ENCODE measurements at places on chromosomes 12 and 14. TPM values are rescaled to one million over a fixed set of nuclear protein-coding genes. Genes with fewer than 3 reads are reported as not detected.

HOXC6 gene
- 1.6 TPM for total RNA-seq

- no peak for DNase-seq
Observed at GRCh38 chr12:67694306-67694900, 45.9 kb downstream of the DYRK2 start.

DNA sequence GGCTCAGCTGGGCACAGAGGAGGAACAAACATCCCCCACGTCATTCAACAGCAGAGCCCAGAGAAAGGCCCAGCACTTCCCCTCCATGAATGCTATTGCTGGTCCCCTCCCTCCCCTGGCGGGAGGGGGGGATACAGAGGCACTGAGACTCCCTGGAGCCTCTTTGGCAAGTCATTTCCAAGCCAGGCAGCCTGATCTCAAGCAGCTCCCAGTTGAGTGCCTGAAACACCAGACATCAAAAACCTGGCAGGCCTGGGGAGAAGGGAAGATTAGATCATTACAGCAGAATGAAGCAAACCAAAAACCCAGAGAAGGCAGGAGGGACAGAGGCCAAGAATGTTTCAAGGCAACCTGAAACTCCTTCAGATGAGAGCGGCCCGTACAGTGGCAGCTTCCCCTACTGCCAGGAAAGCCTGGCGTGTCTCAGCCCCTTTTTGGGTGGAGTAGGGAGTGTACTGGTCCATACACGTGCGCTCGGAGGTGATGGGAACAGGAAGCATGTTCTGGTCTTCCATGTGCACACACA lies 92.1 kb downstream of the LRRC74A start:
- peak; percentile 90 for DNase-seq

DNA sequence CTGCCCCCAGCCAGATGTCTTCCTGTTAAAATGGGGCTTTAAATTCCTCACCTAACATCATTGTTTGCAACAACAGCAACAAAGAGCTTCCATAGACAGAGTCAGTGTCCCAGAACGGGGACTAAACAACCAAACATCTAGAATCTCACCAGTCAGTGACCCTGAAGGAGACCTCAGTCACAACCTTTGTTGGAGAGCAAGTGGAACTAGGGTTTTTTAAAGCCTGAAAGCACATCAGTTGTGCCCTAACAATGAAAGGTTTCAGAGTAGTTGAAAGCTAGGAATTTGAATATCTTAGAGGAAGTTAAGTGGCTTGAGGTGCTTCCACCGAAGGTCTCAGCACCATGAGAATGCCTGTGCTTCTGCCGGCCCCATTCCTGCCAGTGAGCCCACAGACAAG lies 5.0 kb upstream of the ALDH2 start:
- DNase-seq: no peak

TRIP11 gene
- total RNA-seq: 37.3 TPM

DNA sequence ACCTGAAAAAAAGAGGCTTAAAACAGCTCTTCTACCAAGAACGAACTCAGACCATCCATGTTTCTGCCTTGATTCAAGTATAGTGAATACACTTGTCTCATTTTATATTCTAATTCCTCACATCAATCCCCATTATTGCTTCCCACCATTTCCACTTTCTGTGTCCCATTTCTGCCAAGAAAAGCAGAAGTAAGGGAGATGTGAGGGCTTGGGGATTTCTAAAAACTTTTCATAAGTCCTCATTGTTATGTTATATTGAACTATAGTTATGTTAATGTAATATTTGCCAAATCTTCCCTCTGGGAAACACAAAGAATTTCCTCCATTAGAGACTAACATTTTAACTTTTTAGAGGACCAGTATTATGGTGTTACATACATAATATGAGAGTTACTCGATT lies 48.2 kb upstream of the PSMA6 start:
- DNase-seq: no peak

DNA sequence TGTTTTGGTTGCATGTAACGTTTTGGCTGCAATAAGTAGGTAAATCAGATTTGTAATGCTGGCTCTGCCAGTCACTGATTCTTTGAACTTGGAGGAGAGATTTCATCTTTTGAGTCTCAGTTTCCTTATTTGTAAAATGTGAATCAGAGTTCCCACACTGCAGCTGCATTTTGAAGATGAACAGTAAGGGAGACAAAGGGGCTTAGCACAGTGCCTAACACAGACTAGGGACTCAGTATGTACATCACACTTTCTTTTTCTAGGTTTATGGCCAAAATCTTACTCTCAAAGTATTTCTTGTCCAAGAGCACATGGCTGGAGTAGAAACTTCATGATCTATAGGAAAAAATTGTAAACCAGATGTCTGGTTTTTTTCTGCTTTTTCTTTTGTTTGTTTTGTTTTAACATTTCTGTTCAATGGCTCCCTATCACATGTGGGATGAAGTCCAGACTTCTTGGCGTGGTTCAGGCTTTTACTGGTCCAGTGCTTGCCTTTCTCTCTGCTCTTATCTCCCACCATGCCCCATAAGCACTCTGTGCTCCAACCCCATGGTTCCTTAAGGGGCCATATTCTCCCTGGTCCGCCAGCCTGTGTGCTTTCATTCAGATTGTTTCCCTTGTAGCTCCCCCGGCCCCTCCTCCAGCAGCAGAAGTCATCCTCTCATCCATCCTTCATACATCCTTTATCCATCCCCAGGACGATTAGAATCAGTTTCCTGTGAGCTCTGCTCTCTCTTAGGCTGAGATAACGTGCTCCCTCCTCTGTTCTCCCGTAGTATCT lies 58.0 kb downstream of the SYNE2 start:
- DNase-seq: no peak

DNA sequence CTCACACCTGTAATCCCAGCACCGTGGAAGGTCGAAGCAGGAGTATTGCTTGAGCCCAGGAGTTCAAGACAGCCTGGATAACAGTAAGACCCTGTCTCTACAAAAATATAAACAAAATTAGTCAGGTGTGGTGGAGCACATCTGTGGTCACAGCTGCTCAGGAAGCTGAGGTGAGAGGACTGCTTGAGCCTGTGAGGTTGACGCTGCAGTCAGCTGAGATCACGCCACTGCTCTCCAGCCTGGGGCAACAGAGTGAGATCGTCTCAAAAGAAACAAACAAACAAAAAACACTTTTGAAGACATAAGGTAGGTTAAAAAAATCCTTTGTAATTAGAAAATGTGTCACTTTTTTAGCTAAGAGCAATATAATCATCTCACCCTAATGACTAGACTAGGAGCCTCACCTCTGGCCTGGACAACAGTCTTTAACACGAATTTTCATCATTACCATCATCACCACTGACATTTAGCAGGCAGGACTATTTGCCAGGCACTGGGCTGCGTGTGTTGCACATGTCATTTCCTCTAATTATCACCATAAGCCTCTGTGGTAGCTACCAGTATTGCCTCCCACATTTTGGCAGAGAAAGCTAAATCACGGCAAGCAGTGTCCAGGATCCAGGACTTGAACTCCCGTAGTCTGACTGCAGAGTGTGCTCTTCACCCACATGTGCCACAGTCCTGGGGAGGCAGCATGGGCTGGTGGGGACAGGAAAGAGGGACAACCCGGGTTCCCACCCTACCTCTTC lies 4.6 kb upstream of the SYCP3 start:
- no peak for DNase-seq

DNA sequence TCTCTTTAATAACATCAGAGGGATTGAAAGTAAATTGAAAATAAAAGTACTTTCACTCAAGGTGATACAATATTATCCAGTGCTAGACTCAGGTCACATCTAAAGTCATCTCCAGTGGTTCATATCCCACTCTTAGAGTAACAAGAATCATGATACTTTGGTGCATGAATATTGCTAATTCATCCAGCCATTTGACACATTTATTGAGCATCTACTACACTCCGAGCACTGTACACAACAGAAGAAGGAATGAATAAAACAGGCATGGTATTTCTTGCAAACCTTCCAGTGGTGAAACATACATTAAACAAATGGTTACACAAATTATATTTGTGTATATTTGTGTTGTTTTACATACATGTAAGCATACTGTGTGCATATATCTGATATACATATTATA lies 116.0 kb upstream of the TMCC3 start:
- no peak for DNase-seq

DNA sequence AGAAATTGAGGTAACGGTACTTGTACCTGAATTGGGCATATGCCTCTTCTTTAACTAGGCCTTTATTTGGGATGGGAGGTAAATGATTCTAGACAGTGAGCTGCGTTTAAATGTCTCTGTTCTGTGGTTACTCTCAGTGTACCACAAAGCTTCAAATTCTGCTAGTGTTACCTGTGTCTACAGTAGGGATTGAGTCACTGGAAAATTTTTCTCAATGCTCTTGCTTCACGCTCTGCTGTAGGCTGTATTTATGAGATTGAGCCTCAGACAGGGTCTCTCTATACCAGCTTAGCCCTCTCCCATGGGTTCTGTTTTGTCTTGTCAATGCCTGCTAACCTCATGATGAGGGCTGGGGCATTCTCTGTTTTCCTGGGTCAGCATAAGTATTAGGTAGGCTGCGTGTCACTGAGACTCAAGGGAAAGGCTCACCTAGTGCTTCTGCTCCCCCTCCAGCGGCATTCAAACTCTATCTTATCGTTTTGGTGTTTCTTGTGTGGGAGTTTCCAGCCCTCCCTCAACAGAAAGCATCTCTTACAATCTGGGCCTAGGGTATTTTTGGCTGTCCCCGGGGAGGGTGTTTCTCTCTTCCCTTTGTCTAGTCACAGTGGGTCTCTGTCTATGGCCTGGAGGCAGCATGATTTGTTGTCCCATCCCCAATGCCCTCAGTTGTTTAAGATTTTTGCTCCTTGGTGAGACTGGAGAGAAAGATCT lies 285.8 kb downstream of the ADGRD1 start:
- no peak for DNase-seq

P2RX2 gene
- total RNA-seq: not detected

NUMB gene
- 13.5 TPM for total RNA-seq

PMEL gene
- total RNA-seq: 0.53 TPM

DNA sequence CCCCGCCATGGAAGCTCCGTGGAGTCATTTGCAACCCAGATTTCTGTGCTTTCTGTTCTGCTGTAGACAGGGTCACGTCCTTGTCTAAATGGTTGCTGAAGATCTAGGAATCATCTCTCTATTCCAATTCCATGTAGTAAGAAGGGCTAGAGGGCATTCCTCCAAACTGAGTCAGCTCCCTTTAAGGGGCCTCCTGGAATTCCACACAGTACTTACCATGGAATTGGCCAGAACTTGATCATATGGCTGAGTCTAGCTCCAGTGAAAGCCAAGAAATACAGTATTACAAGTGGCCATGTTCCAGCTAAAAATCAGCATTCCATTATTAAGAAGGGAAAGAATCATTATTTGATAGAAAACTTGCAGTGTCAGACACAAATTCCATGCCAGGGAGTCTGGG lies 171.9 kb downstream of the PRKCH start:
- DNase-seq: peak; percentile 50

DNA sequence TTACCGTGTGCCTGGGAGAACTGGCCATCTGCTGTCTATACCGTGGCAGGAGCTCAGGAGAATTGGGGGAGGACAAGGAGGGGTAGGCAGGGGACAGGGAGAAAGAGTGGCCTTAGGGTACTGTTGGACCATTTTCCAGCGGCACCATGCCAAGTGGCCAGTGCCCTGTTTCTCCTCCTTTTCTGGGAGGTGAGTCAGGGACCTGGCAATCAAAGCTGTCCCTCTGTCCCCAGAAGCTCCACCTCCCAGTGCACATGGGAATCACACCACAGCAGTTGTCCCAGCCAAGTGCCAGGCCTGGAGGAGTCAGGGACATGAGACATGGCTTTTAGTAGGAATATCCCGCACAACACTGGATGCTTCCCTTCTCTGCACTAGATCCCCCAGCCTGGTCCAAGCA lies 118.0 kb downstream of the GCH1 start:
- DNase-seq: peak; percentile 71

HVCN1 gene
- 3.2 TPM for total RNA-seq

- DNase-seq: no peak
Observed at GRCh38 chr14:20418501-20418909, 5.2 kb upstream of the TEP1 start.

- DNase-seq: no peak
Observed at GRCh38 chr14:104941508-104942365, 17.1 kb downstream of the PLD4 start.

- DNase-seq: no peak
Observed at GRCh38 chr12:29286081-29286790, 94.7 kb downstream of the ERGIC2 start.

SPIC gene
- not detected for total RNA-seq

DNA sequence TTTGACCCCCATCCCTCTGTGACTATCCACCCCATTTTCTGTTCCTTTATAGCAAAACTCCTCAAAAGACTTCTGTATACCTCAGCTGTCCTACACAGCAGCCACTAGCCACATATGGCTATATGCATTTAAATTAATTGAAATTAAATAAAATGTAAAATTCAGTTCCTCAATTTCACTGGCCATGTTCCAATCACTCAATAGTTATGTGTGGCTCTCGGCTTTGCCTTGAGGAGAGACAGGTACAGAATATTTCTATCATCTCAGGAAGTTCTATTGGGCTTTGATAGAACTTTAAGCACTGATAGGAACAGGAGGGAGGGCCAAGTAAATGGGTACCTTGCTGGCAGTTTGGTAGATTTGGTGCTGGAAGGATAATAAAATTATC lies 280.3 kb upstream of the AMIGO2 start:
- DNase-seq: no peak

GRCh38 chr12:19739195-19739776 lies 300.0 kb downstream of the AEBP2 start:
- peak; percentile 76 for DNase-seq

IL31 gene
- not detected for total RNA-seq

GRCh38 chr14:91009501-91010152 lies 50.8 kb downstream of the RPS6KA5 start:
- no peak for DNase-seq

PCED1B gene
- total RNA-seq: 2.8 TPM

DNA sequence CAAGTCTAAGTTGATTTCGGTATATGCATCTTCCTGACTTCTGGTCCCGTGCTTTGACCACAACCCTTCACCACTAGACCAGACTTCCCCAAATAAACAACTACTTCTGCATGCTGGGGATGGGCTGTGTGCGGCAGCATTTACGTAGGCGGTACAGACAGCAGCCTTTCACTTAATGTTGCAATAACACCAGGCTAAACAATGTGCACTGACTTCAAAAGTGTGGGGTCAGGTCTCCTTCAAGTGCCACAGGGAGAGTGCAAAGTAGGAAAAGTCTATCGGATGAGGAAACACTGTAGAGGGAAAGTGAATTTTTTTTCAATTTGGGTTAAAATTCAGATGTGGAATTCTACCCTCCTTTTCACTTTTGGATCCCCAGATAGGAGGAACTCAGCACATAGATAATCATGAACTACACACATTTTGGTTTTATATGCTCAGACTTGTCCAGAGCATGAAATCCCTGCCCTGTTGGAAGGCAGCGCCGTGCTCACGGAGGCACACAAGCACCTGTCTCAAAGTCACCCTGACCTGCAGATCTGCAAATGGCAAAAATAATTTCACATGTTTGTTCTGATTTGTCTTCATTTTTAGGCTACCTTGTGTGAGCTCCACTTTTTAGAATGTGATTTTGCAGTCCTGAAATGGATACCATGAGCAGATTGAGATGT lies 3.6 kb upstream of the FOS start:
- no peak for DNase-seq

DNA sequence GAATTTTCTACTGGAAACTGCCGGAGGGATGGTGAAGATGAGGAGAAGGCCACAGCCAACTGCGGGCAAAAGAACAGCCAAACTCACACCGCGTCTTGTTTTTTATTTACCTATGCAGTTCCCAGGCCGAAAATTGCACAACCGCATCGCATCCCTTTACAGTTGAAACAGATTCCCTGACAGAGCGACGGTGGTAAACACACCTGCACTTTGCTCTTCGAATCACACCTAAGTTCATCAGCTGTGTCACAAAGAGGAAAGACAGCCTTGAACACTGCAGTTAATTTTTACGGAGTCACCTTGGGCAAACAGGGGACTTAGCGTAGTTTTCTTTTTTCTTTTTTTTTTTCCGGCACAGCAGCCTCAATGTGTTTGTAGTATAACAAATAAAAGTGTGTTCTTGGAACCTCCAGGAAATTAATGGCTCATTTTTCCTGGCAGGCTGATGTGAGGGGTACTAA lies 272.0 kb upstream of the DIO3 start:
- DNase-seq: no peak

All from myocyte (in vitro differentiated cells).